ENCODE measurements at places on chromosomes 2 and 18. TPM values are rescaled to one million over a fixed set of nuclear protein-coding genes. Genes with fewer than 3 reads are reported as not detected.

The C18orf63 gene
- not detected for total RNA-seq

The SEMA4C gene
- total RNA-seq = 20.4 TPM

The ZSWIM2 gene
- total RNA-seq = not detected

The SKOR2 gene
- not detected for total RNA-seq

The CCDC102B gene
- 0.60 TPM for total RNA-seq

The ACSL3 gene
- total RNA-seq = 119 TPM

The ANKRD23 gene
- 2.3 TPM for total RNA-seq

The TEX44 gene
- total RNA-seq = not detected

The FIGLA gene
- total RNA-seq = not detected

The WDR54 gene
- 90.3 TPM for total RNA-seq

The BMP10 gene
- not detected for total RNA-seq

The LYPD1 gene
- 14.4 TPM for total RNA-seq

The ASB18 gene
- total RNA-seq = 0.03 TPM

The ADAM23 gene
- 9.6 TPM for total RNA-seq

The CCDC85A gene
- total RNA-seq = 0.22 TPM

The GYPC gene
- not detected for total RNA-seq

The SDC1 gene
- 208 TPM for total RNA-seq

The IMMT gene
- total RNA-seq = 108 TPM

The SLC8A1 gene
- total RNA-seq = 0.26 TPM

The RAB6C gene
- total RNA-seq = not detected

The IL36G gene
- total RNA-seq = not detected

The TIGD1 gene
- 4.6 TPM for total RNA-seq

The GNLY gene
- not detected for total RNA-seq

The UCN gene
- total RNA-seq = 2.5 TPM

The C2orf80 gene
- not detected for total RNA-seq

The MCFD2 gene
- total RNA-seq = 115 TPM

The FN1 gene
- 186 TPM for total RNA-seq

The ADD2 gene
- 24.0 TPM for total RNA-seq

The ING5 gene
- total RNA-seq = 20.6 TPM

The MERTK gene
- 1.5 TPM for total RNA-seq

The TEKT4 gene
- not detected for total RNA-seq

The LRRTM4 gene
- total RNA-seq = not detected

The WNT6 gene
- 0.31 TPM for total RNA-seq

The CRYBA2 gene
- total RNA-seq = not detected

The M1AP gene
- not detected for total RNA-seq

The TRMT61B gene
- total RNA-seq = 14.8 TPM

The ZNF396 gene
- 0.71 TPM for total RNA-seq

The DYTN gene
- not detected for total RNA-seq

The CCDC141 gene
- not detected for total RNA-seq

The MZT2A gene
- total RNA-seq = 196 TPM

The MROH2A gene
- 0.12 TPM for total RNA-seq

The ZBTB7C gene
- 0.33 TPM for total RNA-seq

The NPAS2 gene
- total RNA-seq = 74.1 TPM

The GREB1 gene
- total RNA-seq = 1.7 TPM
